Activated CD8-positive, alpha-beta memory T cell treated with anti-CD3 and anti-CD28 coated beads, Interleukin-2, amount 10 ng/mL, durations not matched to agents 7 days and 5 days (primary cell): ENCODE measurements at places on chromosomes 1 and 21.

GRCh38 chr1:245484176-245484575 is 329.4 kb downstream of the KIF26B start:
- DNase-seq, result no peak

DNA sequence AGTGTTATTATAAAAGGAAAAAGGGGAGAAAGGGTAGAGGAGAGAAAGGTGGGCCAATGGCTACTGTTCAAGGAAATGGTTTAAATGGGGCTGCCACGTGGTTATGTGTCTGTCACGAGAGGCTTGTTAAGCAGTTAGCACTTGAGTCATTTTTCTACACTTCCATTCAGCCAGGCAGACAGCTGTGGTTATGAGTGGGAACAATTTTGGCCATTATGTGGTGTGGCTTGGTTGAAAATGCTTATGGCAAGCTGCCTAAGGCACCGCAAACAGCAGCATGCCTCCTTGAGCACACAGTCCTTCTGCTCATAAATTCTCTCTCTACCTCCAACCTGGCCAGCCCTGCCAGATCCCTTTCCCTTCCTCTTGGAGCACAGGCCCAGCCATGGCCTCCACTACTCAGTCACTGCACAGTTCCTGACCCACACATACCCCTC is 3.2 kb upstream of the SRM start:
- DNase-seq, result peak; percentile 92

- no peak for DNase-seq
These were observed 153.3 kb upstream of the C8B start for GRCh38 chr1:57118948-57119603.

GRCh38 chr1:83671586-83671985 is 327.3 kb downstream of the TTLL7 start:
- DNase-seq, result no peak

GRCh38 chr1:6028042-6028850 is 17.4 kb upstream of the KCNAB2 start:
- peak; percentile 90 for DNase-seq

DNA sequence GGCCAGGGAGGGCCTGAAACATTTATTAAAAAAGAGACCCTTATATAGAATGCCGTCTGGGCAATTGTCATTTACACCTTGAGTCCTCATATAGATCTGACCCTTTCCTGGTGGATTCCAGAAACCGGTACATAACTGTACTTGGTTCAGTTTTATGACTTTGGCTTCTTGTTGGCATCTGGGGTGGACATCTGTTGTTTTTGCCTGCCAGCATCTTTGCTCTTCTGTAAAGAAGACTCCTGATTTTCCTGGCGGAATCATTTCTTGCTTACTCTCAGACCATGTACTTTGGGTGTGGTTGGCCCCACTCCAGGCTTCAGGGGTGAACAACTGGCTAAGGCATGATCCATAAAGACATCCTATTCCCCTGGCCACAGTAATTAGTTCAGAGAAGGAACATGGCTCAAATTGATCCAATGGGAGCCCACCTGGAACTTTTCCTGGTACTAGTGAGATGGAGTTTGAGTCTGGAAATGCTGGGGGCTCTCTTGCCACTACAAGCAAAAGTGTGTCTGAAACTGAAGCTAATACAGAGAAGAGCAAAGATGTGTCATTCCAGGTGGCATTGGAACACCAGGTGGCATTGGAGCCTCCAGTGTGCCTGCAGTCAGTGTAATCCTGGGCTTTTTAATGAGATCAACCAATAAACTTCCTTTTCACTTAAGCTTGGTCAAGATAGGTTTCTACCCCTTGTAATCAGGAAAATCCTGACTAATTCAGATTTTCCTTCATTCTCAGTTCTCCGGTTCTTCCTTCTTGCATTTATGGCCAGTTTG is 332.5 kb upstream of the CAMK1G start:
- no peak for DNase-seq

DNA sequence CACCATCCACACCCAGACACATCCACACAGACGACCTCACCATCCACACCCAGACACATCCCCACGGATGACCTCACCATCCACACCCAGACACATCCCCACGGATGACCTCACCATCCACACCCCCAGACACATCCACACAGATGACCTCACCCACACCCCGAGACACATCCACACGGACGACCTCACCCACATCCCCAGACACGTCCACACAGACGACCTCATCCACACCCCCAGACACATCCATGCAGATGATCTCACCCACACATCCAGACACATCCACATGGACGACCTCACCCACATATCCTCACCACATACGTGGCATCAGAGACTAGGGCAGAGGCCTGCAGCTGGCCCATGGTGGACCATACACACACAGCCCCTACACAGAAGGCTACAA is 14.7 kb upstream of the FABP3 start:
- DNase-seq, result no peak

GRCh38 chr21:27704567-27705166 is 737.8 kb upstream of the ADAMTS5 start:
- no peak for DNase-seq

GRCh38 chr1:75999034-75999433 is 66.8 kb upstream of the ASB17 start:
- no peak for DNase-seq
